ENCODE measurements at places on chromosomes 5 and 9. TPM values are rescaled to one million over a fixed set of nuclear protein-coding genes. Genes with fewer than 3 reads are reported as not detected.

CSF2 gene
- total RNA-seq = 16.8 TPM

PCDHB14 gene
- total RNA-seq = 0.44 TPM

NIM1K gene
- 0.07 TPM for total RNA-seq

CTXN3 gene
- total RNA-seq = not detected

DNA sequence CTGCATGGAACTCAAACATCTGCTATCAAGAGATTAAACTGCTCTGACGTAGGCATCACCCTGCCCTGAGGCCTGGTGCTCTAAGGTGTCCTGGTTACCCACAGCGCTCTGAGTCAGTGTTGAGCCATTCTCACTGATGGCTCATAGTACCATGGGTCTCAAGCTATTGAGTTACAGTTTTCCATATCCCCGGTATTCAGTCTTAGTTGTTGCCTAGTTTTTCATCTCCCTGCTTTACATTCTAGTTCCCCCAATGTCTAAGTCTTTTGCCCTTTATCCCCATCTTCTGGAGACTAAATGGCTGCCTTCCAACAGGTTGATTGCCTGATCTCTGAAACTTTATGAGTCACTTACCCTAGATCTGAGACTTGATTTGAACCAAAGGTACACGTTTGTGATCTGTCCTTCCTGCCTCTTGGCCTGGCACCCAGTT lies 161.2 kb upstream of the PTGER4 start:
- DNase-seq = peak; percentile 99

DNA sequence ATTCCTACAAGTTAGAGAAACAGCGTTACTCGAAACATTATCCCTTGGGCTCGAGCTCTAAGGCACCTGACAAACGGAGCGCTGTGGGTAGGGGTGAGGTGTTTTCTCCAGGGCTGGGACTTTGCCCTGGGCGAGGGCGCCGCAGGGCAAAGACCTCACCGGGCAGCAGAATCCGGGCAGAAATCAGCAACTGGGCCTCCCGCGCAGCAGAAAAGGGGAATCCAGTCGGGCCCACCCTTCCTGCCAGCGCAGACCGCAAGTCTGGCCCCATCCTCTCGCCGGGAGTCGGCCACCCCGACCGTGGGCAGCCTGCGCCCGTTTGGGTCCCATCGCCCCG lies 430 bp upstream of the MSH3 start:
- DNase-seq = peak; percentile 24

SPINK4 gene
- not detected for total RNA-seq

ZNF454 gene
- 0.54 TPM for total RNA-seq

- no peak for DNase-seq
Observed at GRCh38 chr9:137784641-137785513, 92.7 kb upstream of the CACNA1B start.

CRAT gene
- 46.0 TPM for total RNA-seq

C5 gene
- 3.4 TPM for total RNA-seq

MYMK gene
- total RNA-seq = not detected

Measured in M059J (cell line).